ENCODE measurements at places on chromosomes 5 and 9. TPM values are rescaled to one million over a fixed set of nuclear protein-coding genes. Genes with fewer than 3 reads are reported as not detected.

DNA sequence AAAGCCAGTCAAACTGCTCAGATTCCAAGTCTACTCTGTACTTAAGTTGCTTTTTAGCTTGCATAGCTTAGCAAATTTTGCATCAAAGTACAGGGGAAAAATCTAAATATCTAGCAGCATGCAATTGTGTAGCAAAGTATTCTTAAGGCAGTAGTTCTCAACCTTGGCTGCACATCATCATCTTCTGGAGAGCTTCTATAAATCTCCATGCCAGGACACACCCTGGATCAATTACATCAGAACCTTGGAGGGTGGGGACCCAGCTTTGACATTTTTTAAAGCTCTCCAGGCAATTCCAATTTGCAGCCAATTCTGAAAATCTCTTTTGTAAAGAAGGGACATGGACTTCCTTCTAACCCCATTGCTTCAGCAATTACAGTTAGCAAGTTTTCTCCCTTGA, 187.5 kb downstream of the SNCAIP start:
- H3K27ac ChIP-seq = no peak overlapping the region
- no peaks in the 10 kb centered on the region for H3K27me3 ChIP-seq
- H3K36me3 ChIP-seq = no peaks in the 10 kb centered on the region
- H3K4me3 ChIP-seq = no peak overlapping the region

- no peaks in the 10 kb centered on the region for H3K27me3 ChIP-seq
- H3K4me1 ChIP-seq = peaks cover 9% of the 10 kb centered on the region
Measured at GRCh38 chr5:111783537-111783936, 26.5 kb upstream of the NREP start.

FBN2 gene
- 0.21 TPM for polyA plus RNA-seq

GRCh38 chr5:94326586-94326985, 291.8 kb downstream of the KIAA0825 start:
- no peaks in the 10 kb centered on the region for H3K27me3 ChIP-seq
- H3K4me1 ChIP-seq = no peaks in the 10 kb centered on the region
- H3K4me3 ChIP-seq = no peak overlapping the region

COMMD10 gene
- 16.6 TPM for polyA plus RNA-seq

GRCh38 chr5:10471677-10472076, 30.0 kb downstream of the ROPN1L start:
- peaks cover 12% of the 10 kb centered on the region for H3K4me1 ChIP-seq
- H3K27ac ChIP-seq = no peak overlapping the region
- no peaks in the 10 kb centered on the region for H3K36me3 ChIP-seq
- no peak for DNase-seq
- H3K27me3 ChIP-seq = no peaks in the 10 kb centered on the region

- H3K27ac ChIP-seq = peak overlapping the region; percentile 59
- no peak for DNase-seq
- H3K36me3 ChIP-seq = no peaks in the 10 kb centered on the region
- peaks cover 42% of the 10 kb centered on the region for H3K4me1 ChIP-seq
- H3K4me3 ChIP-seq = peak overlapping the region; percentile 18
Measured at GRCh38 chr9:129567842-129568559, 52.9 kb downstream of the C9orf50 start.

- no peaks in the 10 kb centered on the region for H3K36me3 ChIP-seq
- no peaks in the 10 kb centered on the region for H3K27me3 ChIP-seq
- H3K4me3 ChIP-seq = no peak overlapping the region
- no peaks in the 10 kb centered on the region for H3K4me1 ChIP-seq
- DNase-seq = no peak
- H3K27ac ChIP-seq = no peak overlapping the region
Measured at GRCh38 chr5:8382456-8382855, 513.5 kb downstream of the MTRR start.

DNA sequence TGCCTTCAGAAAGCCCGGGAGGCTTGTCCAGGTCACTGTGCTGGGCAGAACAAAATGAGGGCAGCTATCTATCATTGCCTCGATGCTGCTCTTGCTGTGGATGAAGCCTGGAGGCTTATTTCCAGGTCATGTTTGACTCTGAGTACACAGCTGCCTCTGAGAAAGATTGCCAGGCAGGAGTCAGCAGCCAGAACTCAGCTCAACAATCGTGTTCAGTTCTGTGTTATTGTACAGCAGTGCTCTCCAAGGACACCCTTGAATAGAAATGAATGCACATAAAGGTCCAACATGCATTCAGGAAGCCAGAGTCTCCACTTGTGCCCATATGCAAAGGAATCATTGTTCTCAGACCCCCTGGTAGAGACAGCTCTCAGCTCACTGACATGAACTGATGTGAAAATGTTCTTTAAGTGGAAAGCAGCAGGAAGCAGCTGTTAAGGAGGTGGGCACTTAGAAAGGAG, 61.7 kb upstream of the ZFR start:
- H3K4me3 ChIP-seq = no peak overlapping the region
- H3K4me1 ChIP-seq = peaks cover 26% of the 10 kb centered on the region
- H3K27ac ChIP-seq = no peak overlapping the region
- no peaks in the 10 kb centered on the region for H3K36me3 ChIP-seq
- no peak for DNase-seq

C9orf72 gene
- polyA plus RNA-seq = 18.0 TPM

Data from spleen (tissue), 13 donors.